ENCODE measurements at places on chromosomes 11 and 22.

- DNase-seq, result no peak
Measured at GRCh38 chr22:22730655-22731373, 86.4 kb downstream of the GGTLC2 start.

GRCh38 chr22:31160328-31160978, 471 bp downstream of the RNF185 start:
- no peak for DNase-seq

GRCh38 chr22:27312966-27313855, 488.3 kb downstream of the MN1 start:
- DNase-seq, result no peak

DNA sequence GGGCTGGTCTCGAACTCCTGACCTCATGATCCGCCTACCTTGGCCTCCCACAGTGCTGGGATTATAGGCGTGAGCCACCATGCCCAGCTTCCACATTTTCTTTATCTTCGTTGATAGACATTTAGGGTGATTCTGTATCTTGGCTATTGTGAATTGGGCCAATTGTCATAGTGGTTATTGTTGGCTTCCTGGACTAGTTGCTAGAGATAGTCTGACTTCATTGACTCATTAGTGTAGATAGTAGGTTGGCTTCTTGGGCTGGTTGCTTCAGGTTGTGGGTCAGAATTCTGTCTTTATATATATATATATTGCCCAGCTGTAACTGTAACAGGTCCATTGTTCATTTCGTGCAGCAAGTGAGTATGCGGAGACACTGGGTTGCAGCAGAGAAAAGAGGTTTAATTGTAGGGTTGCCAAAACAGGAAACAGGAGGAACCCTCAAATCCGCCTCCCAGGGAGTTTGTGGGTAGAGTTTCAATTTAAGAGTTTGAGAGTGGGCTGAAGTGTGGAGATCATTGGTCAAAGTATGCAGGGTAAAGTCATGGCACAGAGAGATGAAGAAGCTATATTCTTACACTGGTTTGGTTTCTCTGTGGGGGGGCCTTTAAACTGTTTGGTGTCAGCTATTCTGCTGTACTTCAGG, 22.0 kb downstream of the ATG13 start:
- DNase-seq, result no peak

GRCh38 chr22:36470162-36470993, 11.1 kb downstream of the TXN2 start:
- DNase-seq, result peak; percentile 60

GRCh38 chr11:81852896-81853295, 880.8 kb downstream of the FAM181B start:
- DNase-seq, result no peak

GRCh38 chr11:9905960-9906791, 242.3 kb downstream of the SWAP70 start:
- peak; percentile 67 for DNase-seq

GRCh38 chr11:43177975-43178374, 133.8 kb upstream of the API5 start:
- DNase-seq, result no peak

DNA sequence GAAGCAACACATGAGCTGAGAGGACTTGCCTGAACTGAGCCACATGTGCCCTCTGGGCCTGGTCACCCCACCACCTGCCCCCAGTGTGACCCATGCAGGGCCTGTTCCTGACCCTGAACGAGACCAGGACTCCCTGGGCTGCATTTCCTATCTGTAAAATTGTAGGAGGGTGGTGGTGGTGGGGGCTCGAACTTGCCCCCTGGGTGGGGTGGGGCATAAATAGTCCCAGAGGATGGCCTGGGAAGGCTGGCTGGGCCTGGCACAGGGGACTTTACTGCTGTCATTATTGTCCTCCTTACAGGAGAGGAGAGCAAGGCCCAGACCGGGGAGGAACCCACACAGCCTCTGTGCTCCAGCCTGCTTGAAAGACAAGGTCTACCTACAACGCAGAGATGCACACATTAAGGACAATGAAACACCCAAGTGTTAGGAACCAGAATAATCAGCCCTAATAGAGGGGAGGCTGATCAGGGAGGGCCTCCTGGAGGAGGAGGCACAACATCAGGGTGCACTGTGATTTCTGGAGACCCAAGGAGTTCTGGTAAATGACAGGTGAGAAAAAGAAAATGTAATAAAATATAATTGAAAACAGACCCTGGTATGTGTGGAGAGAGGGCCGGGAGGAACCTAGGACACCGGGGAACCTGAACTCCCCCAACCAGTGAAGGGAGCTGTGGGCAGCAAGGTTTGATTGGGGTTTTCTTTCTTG, 2.8 kb upstream of the AIFM3 start:
- no peak for DNase-seq

GRCh38 chr11:76282172-76282571, 75.9 kb upstream of the WNT11 start:
- DNase-seq, result no peak

- DNase-seq, result no peak
Measured at GRCh38 chr11:45150943-45151342, 4.5 kb downstream of the PRDM11 start.

GRCh38 chr11:77113382-77114088, 10.9 kb downstream of the OMP start:
- no peak for DNase-seq

- no peak for DNase-seq
Measured at GRCh38 chr11:120590472-120590871, 78.9 kb downstream of the GRIK4 start.

DNA sequence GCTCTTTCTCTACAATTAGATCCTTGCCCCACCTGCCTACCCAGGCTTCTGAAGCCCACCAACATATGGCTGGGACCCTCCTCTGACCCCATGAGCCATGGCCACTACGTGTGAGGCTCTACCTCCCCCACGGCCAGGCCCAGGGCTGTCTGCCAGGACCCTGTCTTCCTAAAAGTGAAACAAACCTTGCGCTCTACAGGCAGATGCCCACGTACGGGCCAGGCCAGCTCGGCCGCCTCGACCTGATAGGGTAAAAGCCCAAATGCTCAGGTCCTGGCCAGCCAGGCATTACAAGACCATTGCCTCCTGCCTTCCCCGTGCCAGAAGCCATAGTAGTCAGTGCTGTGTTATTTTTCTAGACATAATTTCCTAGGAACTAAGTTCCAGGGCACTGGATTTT, 1496.4 kb downstream of the BRD1 start:
- DNase-seq, result no peak

DNA sequence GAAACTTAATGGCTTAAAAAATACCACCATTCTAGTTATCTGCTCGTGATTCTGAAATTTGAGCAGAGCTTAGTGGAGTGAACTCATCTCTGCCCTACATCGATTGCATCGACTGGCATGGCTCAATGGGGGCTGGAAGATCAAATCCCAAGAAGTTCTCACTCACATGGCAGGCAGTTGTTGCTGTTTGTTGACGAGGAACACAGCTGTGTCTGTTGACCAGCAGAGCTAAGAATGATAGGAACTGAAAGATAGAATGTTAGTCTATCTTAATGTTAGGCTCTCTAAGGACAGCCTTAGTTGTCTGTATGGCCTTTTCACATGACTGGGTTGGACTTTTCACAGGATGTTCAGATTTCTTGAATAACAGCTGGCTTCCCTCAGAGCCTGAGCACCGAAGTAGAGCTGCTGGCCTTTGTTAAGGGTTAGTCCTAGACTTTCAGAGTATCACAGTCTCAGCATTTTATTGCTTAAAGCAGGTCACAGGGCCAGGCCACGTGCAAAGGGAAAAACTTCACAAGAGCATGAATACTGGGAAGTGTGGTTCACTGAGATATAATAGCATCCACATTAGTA, 31.6 kb upstream of the IZUMO1R start:
- no peak for DNase-seq

DNA sequence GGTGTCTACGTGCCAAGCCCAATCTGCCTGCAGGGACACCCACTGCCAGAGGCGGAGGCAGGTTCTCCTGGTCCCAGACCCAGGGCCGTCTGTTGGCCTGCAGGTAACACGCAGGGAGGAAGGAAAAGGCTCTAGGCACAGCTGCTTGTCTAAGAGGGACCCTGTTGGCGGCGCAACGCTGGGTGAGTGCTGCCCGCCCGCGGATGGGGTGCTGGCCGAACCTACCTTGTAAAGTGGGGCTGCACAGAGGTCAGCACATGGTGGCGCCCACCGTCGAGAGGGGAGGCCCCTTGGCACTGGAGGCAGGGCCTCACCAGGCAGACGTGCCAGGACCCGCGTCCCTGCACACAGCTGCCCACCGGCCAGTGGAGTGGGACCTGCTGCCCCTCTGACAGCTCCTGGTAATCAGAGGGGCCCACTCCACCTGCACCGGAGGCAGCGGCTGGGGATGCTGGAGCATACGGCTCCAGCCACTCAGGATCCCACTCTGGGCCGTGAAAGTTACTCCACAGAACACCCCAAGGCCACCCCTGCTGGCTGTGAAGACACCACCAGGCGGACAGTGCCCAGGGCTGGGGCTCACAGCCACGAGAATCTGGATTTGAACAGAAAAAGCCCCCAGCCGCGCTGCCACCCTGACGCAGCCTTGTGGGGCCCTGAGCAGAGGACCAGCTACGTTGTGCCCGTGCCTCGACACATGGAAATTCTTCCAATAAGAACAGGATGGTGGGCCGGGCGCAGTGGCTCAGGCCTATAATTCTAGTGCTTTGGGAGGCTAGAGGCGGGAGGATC, 24.0 kb downstream of the TBX1 start:
- DNase-seq, result no peak

- no peak for DNase-seq
Measured at GRCh38 chr11:33006010-33006409, 9.7 kb upstream of the DEPDC7 start.

DNA sequence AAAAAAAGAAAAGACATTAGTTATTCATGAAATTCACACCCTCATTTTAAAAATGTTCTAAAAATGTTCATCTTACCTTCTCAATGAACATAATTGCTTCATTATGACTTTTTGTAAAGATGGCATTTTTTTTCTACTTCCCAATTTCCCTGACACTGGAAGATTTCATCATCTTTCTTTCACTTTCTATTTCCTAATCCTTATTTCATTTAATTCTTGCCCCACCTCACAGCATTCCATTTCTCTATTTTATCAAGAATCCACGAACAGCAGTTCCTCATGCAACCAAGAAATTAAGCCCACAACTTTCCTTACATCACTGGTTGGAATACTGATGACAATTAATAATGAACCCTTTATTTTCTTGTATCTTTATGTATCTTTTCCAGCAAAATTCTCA, 1.9 kb downstream of the PATL1 start:
- DNase-seq, result no peak

- DNase-seq, result no peak
Measured at GRCh38 chr22:30398685-30399680, 2.2 kb downstream of the SEC14L2 start.

DNA sequence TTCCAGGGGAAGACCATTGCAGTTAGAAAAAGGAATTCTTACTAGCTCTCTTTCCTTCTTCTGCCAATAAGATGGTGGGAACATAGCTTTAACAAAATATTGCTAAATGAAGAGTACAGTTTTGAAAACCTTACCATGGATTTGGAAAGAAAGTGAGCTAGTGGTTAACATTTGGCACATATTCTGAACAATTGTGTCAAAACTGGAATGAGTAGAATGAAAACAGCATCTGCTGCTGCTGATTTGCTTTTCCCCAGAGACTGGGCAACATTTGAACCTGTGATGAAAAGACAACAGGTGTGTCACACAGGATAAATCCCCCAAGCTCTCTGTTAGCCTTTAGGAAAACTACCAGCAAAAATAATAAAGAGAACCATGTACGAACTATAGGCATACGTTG, 761.4 kb downstream of the KCNA4 start:
- DNase-seq, result no peak

- no peak for DNase-seq
Measured at GRCh38 chr22:47748271-47748670, 985.8 kb downstream of the TBC1D22A start.

DNA sequence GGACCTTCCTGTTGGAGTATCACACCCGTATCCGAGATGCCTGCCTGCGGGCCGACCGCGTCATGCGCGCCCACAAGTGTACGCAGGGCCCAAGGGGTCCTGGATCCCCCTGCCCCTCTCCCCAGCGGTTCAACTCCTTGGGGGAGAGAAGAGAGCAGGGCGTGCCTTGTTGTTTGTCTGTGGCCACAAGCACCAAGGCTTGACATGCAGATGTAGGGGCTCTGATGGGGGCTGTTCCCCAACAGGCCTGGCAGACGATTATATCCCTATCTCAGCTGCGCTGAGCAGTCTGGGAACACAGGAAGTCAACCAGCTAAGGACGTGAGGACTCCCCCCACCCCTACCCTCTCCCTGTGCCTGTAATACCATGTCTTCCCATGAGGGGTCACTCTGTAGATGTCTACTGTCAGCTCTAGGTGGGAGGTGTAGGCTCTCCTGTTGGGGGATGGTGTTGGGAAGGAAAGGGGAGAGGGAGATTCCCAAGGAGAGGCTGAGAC, 6.8 kb downstream of the CFL1 start:
- DNase-seq, result no peak

DNA sequence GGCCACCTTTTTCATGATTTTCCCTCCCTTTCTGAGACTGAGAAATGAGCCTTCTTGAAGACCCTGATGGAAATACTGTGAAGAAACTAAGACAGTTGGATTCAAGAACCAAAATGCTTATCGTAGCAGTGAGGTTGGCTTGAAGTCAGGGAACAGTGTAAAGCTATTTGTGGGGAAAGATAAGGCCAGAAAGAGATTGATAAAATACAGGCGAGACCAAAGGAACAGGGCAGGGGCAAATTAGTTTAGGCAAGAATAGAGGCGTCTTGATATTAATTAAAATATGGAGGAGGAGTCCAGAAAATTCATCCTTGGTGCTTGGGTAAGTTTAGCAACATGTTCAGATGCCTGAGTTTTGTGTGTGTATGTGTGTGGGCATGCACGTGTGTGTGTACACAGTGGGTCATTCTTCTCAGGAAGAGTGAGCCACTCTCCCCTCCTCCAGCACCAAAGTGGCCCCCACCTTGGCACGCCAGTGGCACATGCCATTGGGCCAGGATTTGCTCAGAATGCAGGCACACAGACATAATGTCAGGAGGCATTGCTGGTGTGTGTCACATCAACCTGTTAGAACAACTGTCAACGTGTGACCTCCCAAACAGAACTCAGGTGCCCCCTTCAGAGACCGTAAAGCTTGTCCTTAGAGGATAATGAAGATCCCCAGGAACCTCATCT, 3.9 kb upstream of the EHF start:
- no peak for DNase-seq
